Adrenal gland (tissue), 19 donors: ENCODE measurements at places on chromosomes 12 and 14. TPM values are rescaled to one million over a fixed set of nuclear protein-coding genes. Genes with fewer than 3 reads are reported as not detected.

KLRC3 gene
- 0.26 TPM for polyA plus RNA-seq

IL25 gene
- polyA plus RNA-seq = not detected

KRT6C gene
- polyA plus RNA-seq = 0.17 TPM

CINP gene
- 86.6 TPM for polyA plus RNA-seq

TCTN2 gene
- polyA plus RNA-seq = 4.8 TPM

SMIM41 gene
- polyA plus RNA-seq = 0.10 TPM

KCNK13 gene
- polyA plus RNA-seq = 0.34 TPM

CLEC6A gene
- not detected for polyA plus RNA-seq

GRIP1 gene
- 5.9 TPM for polyA plus RNA-seq

DNA sequence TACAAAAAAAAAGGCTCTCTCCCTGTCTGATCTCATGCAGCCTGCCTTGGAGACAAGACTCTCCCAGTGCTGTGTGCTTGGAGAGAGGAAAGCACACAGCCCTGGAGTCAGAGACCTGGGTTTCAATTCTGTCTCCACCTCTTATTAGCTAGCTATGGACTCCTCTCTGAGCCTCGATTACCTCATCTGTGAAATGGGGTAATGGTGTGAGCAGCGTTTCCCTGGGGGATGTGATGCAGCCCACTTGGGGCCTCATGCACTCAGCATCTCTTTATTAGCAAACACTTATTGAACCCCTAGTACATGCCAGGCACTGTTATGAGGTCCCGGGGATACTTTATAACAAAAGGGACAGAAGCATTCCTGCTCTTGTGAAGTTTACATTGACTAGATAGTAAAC is 12.5 kb downstream of the SDS start:
- no peak for DNase-seq

DNA sequence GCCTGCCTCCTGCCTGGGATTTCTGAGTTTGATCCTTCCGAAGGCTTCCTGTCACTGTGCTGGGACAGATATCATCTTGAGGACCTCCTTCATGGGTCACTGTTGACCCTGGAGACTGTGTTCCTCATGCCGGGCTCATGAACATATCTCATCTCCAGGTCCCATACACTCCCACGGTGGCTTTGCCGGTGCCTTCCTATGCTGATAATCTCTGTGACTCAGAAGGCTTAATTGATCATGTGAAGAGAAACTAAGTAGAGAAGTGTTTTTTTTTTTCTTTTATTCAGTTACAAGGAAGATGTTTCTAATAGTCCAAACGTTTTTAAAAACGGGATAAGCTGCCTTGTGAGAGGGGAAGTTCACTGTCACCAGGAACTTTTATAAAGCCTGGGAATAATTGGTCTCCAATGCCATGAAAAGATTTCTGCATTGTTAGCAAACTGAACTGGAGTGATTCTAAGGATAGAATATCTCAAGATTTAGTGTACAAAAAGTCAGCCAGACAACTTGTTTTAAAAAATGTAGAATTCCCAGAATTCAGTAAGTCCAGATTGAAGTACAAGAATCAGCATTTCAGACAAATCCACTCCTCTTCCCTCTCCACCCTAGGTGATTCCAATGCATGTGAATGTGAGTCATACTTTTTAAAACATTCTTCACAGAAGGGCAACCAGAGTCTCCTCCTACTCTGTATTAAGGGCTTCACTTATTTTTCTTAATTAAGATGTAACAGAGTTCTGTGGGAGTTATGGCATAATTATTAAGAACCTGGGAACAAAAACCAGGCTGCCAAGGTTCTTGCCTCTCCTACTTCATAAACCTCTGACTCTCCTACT is 139.8 kb upstream of the LGR5 start:
- no peak for DNase-seq

DNA sequence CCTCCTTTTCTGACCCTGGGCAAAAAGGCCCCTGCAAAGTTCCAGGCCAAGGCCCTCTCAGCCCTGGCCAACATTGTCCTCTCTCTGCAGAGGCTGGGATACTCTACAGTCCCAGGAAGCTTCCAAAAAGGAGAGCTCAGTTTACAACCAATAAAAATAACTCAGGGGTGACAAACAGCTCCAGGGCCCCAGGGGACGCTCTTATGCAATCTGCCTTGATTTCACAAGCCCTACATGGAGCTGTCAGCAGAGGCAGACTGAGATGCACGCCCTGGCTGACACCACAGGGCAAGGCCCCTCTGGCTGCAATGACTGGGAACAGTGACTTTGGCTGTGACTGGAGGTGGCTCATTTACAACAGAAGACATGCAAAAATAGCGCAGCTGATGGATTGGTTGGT is 129.0 kb upstream of the MED13L start:
- DNase-seq = peak; percentile 85

DNA sequence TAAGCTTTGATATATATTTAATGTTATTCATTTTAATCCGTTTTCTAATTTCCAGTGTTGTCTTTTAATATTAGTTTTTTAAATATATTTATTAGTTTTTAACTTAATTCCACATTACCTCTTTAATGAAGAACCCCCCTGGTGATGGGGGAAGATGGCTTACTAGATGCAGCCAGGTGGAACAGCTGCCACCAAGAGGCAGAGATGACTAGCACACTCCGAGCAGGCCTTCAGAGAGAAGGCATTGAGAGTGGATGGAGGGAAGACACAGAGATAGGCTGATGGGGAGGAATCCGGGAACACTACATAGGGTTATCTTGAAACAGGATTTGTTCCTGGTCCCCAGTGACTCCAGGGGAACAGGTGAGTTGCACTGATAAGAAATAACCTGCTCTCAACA is 771.6 kb downstream of the LRFN5 start:
- no peak for DNase-seq

DNA sequence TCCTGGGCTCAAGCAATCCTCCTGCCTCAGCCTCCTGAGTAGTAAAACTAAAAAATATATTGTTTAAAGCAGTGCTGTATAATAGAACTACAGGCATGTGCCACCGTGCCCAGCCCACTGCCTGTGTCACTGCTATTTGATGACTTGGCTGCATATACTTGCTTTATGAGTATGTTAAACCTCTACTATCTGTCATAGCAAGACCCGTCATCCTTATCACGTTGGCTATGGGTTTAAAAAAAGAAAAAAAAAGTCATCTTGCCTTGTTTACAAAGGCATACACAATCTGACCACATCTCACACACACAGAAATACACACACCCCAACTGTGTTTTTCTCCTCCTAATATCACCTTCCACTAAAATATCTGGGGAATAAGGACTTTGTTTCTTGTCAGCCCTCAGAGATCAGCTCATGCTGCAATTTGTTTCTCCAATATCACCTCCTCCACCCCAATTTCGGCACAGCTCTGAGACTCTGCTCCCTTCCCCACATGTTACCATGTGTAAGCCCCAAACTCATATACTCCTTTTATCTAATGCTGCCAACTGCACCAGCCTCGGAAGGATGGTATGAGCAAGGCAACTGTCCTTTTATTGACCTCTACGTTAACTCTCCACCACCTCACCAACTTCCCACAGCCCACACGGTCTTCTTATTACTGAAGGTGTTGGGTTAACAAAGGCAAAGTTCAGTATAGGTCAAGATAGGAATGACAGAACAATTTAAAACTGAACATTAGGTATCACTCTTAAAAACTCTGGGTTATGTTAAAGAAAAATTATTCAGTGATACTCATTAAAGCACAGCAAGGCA is 802 bp upstream of the TMPRSS12 start:
- no peak for DNase-seq

DNA sequence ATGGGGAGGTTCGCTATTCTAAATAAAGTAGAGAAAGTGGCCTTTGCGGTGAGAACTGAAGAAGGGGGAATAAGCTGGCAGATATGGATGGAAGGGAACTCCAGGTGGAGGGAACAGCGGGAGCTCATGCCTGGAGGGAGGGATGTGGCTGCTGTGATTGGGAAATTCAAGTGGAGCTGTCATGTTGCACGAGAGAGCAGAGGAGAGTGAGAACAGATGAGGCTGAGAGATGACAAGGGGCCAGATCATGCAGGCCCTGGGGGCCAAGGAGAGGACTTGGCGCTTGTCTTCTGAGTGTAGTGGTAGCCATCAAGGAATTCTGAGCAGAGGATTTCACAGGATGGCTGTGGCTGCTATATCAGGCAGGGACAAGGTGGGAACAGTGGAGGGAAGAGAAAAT is 35.0 kb downstream of the TGFB3 start:
- no peak for DNase-seq

DNA sequence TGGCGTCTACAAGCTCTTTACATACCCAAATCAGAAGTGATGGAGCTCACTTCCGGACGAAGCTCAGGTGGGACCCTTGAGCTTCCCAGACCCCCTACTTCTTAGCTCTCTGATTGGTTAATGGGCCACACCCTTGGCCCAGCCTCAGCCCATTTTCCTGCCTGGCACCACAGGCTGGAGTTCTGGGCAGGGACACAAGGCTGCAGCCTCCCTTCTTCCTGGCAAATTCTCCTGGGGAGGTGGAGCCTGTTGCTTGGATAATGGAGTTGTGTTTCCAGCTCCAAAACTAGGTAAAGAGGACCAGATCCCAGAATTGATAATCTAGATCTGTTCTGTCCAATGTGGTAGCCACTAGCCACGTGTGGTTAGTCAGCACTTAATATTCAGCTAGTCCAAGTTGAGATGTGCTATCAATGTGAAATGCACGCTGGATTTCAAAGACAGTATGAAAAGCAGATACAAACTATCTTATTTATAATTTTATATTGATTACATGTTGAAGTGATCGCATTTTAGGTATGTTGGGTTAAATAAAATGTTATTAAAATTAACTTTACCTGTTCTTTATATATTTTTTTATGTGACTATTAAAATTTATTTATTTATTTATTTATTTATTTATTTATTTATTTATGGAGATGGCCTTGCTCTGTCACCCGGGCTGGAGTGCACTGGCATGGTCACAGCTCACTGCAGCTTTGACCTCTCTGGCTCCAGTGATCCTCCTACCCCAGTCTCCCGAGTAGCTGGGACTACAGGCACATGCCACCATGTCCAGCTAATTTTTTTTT is 12.6 kb upstream of the FAIM2 start:
- DNase-seq = no peak

DNA sequence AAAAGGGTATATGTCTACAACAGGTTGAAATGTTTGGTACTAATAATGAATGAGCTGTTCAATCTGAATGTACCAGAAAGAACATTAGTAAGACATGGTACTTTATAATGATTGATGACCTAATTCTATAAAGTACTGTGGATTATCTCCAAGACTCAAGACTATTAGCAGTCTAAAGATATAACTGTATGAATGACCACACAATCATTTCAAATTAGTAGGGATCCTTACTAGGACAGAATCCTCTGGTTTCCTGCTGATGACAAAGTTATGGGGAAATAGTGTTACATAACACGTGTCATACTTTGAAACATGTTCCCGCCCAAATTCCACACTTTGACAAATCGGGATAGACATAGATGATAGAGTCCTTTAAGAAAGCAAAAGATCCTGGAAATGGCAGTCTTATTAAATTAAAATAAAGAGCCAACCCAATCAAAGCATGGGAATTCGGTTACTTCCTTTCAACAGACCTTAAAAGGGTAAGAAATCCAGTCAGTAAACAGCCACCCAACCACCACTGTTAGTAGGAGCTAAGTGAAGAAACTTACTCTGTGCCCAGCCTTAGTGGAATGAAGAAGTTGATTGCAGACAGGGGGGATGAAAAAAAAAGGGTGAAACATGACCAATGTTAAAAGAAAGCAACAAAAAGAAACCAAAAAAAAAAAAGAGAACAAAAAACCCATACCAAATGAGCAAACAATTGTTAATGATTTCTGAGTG is 2.8 kb downstream of the VPS29 start:
- DNase-seq = no peak

DNA sequence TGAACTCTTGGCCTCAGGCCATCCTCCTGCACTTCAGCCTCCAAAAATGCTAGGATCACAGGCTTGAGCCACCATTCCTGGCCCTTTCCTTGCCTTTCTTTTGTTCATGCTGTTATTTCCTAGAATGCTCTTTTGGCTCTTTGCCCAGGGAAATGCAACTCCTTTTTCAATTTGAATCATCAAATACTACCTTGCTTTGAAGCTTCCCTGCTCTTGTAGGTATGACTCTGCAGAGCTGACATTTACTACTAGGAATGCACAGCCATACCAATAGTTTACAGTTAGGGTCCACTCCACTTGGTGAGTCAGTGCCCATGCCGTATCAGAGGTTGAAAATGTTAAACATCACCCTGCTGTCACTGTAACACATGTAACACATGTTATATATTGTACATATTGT is 107.0 kb upstream of the CRY1 start:
- DNase-seq = no peak

- no peak for DNase-seq
These were observed 117.6 kb downstream of the SUDS3 start for GRCh38 chr12:118493962-118494361.

GRCh38 chr12:13250416-13250815 is 53.9 kb downstream of the EMP1 start:
- DNase-seq = no peak
